ENCODE measurements at places on chromosomes 2 and 18. TPM values are rescaled to one million over a fixed set of nuclear protein-coding genes. Genes with fewer than 3 reads are reported as not detected.

WNT6 gene
- total RNA-seq = not detected

NAPG gene
- 24.5 TPM for total RNA-seq

- DNase-seq = peak; percentile 89
Measured at GRCh38 chr2:37916512-37917082, 8.5 kb upstream of the RMDN2 start.

GRCh38 chr2:158928965-158929364 lies 39.5 kb upstream of the TANC1 start:
- no peak for DNase-seq

DNA sequence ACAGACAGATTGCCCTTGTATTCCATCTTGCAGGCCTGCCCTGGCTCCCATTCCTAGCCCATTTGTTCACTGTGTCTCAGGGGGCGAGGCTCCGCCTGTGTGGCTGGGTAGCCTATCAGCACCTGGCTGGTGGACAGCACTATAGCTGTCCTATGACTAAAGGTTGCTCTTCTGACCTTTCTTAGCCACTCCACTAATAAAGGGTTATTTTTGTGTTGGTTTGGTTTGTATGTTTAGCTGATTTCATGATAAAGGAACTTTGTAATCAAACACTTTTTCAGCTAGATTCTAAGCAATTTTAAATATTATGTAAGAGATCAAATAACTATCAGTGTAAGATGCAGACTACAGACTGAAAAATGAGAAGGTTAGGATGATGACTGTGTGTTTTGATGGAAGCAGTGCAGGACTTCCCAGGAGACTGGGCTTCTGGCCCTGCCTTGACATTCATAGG lies 72.2 kb downstream of the CRIM1 start:
- DNase-seq = peak; percentile 53

DNA sequence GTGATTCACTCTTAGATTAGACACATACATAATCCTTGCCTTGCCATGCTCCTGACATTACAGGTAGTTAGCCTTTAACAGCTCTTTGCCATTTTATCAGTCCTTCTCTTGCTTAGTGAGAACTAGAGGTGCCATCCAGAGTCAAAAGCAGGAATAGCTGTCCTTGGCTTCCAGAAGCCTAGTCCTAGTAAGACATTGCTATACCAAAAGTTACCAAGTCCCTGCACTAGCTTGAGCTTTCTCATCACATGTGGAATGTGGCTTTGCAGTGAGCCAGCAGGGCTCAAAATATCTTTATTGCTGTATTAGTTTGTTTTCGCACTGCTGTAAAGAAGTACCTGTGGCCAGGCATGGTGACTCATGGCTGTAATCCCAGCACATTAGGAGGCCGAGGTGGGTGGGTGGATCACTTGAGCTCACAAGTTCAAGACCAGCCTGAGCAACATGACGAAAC lies 104.7 kb upstream of the NOSTRIN start:
- DNase-seq = peak; percentile 33
